ENCODE measurements at places on chromosomes 4 and X.

GRCh38 chr4:93748373-93749291, 79.9 kb upstream of the ATOH1 start:
- no peak for DNase-seq

DNA sequence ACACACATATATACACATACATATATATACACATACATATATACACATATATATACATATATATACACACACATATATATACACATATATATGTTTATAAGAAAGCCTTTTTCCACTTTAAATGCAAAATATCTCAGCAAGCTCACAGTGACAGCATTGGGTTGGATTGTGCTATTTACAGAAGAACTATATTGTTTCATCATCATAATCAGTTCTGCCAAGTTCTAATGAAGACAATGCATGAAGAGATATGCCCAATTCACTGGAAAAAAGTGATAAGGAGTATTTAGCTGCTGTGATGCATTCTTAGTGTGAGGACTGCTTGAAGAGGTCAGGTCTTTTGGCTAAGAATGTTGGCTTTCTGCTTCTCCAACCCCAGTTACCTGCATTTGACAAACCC, 54.4 kb downstream of the RNF150 start:
- peak; percentile 51 for DNase-seq

DNA sequence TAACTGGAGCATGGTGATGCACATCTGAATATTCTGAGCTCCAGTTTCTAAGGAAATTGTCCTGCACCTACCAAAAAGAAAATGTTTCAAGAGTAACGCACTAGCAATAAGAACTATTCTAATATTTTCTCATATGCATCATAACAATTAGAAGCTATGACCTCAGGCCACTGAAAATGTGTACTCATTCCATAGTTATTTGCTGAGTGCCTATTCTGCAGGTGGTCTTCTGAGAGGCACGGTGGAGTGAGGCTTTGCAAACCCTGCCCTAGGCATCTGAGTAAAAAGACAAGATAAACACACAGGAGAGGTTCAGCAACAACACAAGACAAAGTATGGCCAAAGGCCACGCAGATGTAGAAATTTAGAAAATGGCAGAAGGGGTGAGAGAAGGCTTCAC, 23.7 kb downstream of the SLC10A6 start:
- DNase-seq = no peak

GRCh38 chrX:12701628-12702027, 89.6 kb upstream of the PRPS2 start:
- peak; percentile 80 for DNase-seq

DNA sequence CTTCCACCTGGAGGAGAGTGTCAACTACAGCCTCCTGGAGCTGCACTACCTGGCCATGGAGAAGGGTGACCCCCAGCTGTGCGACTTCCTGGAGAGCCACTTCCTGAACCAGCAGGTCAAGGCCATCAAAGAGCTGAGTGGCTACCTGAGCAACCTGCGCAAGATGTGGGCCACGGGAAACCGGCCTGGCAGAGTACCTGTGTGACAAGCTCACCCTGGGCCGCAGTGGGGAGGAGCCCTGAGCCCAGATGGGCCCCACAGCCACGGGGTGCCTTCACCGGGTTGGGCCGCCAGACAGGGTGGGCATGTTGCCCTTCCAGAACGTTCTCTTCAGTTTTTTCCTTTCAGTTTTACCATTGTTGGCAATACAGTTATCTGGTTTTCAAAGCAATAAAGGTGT, 15.2 kb upstream of the FAM47A start:
- no peak for DNase-seq

DNA sequence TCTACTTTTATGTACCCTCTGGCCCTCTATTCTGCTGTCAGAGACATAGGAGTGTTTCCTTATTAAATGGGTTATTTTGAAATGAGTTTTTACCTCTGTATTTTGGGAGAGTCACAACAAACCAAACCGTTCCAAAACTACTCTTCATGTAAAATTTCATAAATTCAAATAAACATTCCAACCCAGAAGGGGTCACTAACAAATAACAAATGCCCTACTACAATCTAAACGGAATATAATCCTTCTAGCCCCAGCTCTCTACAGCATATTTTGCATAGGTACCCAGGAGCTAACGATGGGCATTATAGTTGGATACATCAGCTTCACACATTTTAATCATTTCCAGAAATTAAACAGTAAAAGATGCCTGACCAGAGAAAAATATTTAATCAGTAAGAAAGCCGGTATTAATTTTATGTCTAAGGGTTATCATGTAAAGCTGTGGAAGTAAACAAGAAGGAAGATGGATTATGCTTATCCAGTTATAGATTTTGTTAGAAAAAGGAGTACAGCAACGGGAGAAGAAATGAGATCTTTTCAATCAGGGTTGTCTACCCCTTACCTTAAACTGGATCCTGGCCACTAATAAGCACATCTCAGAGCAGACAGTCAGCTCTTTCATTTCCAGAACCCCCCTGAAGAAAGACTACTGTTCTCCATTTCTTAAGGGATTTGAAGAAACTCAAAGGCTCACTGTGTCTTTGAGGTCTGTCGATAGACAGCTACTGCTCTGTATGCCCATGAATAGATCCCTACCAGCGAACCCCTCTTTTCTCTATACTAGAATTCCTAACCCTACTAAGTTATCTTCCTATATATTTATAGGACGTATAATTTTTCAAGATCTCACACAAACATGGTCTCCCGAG, 1.2 kb downstream of the UGDH start:
- DNase-seq = no peak

DNA sequence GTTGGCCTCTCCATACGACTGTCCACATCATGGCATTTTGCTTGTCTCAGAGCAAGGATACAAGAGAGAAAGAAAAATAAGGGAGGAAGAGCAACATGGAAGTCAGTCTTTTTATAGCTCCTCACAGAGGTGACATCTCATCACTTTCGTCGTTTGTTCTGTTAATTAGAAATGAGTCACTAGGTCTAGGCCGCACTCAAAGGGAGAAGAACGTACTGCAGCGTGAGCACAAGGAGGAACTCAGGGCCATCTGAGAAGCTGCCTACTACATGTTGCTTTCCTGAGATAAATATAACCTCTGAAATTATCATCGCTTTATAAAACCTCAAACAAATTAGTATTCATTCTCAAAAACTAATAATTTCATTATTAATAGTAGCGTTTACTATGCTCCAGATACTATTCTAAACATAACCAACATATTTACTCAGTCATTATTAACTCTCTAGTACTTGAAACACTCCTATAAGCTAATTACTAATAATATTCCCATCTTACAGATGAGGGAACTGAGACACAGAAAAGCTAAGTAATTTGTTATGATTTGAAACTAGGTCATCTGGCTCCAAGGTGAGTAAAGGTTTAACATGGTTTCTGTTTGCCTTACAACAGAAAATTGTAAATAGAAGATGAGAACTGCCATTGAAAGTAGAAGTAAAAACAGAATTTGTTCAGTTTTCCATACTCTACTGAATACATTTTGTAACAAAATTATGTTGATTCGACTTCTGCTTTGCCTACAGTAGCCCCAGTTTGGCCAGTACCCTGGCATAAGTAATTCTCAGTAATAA, 213.2 kb upstream of the UGT8 start:
- no peak for DNase-seq

DNA sequence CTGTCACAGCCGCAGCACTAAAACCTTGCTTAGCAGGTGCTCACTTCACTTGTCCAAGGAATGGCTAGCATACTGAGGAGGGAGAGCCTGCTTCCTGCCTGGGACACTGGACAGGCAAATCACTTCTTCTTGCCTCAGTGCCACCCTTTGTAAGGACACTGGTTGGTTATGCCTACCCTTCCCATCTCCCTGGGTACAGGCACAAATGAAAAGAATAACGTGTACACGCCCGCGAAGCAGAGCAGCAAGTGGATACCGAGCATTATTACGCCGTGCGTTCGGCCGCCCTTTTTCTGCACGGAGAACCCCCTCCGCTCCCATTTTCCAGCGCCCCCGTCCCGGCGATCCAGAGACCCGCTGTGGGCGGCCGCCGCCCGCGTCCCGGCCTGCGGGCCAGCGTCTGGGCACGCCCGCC, 338 bp upstream of the KLHL2 start:
- DNase-seq = peak; percentile 34

Measured in amniotic epithelial cell (primary cell).